Activated T-helper 1 cell treated with anti-CD3 and anti-CD28 coated beads, Interleukin-12 subunit alpha, Interleukin-12 subunit beta, Interleukin-2, Interleukin-4 antibody, amounts not matched to agents 30 ng/mL and 10 ng/mL and 1 ng/mL, durations not matched to agents 14 hours and 24 hours and 36 hours (primary cell): ENCODE measurements at places on chromosomes 3 and 15. TPM values are rescaled to one million over a fixed set of nuclear protein-coding genes. Genes with fewer than 3 reads are reported as not detected.

GRCh38 chr3:166052440-166052839, 215.2 kb upstream of the BCHE start:
- H3K27me3 ChIP-seq, result no peaks in the 10 kb centered on the region
- no peak overlapping the region for H3K4me3 ChIP-seq
- no peak overlapping the region for H3K27ac ChIP-seq
- no peaks in the 10 kb centered on the region for H3K36me3 ChIP-seq
- H3K4me1 ChIP-seq, result no peaks in the 10 kb centered on the region
- DNase-seq, result no peak

DNA sequence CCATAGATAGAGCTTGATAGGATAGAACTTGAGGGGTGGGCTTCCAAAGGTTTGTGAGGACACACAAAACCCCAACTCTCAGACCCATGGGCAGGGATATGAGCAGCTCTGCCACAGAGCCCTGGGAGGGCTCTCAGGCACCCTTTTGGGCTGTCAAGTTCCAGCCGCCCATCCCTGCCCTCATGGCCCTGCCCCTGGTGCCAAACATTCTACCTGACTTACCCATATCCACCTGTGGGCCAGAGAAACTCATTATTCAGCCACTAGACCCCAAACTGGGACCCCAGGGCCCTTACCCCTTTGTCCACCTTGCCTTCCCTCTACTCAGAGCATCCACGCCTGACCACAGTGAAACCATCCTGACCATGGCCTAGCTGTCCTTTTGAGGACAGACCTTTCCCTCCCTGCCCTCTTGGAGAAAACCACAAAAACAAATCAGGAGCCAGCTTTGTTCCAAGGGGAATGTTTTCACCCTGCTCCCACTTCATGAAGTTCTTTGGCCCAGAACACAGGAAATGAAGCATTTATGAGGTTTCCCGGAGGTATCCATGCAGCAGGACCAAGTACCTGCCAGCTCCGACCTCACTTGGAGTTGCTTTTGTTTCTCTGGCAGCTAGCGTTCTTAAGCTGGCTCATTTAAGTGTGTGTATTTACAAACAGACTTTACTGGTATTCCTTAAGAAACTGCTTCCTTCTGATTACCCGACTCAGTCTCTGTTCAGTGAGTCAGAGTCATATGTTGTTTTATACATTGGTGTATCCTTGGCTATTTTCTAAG, 34.2 kb upstream of the GALNT15 start:
- no peak overlapping the region for H3K4me3 ChIP-seq
- no peaks in the 10 kb centered on the region for H3K4me1 ChIP-seq
- H3K27me3 ChIP-seq, result peaks cover 7% of the 10 kb centered on the region
- H3K27ac ChIP-seq, result no peak overlapping the region

DNA sequence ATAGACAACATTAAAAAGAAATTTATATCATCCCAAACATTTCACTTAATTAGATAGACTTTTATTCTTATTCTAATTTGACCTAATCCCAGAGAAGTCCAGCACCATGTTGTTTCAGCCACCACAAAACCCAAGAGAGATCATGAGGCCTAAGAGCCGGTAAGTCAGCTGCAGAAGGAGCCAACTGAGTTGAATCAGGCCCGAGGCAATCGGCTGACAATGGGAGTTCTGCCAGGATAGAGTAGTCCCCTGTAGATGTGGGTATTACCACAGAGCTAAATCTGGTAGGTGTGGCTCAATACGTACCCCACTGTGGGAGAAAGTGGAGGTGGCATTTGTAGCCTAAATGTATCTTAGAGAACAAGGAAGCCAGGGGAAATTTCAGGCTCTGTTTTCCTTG, 49.7 kb upstream of the UMPS start:
- no peak for DNase-seq
- no peak overlapping the region for H3K4me3 ChIP-seq
- no peaks in the 10 kb centered on the region for H3K36me3 ChIP-seq
- H3K4me1 ChIP-seq, result no peaks in the 10 kb centered on the region
- H3K27ac ChIP-seq, result no peak overlapping the region

DNA sequence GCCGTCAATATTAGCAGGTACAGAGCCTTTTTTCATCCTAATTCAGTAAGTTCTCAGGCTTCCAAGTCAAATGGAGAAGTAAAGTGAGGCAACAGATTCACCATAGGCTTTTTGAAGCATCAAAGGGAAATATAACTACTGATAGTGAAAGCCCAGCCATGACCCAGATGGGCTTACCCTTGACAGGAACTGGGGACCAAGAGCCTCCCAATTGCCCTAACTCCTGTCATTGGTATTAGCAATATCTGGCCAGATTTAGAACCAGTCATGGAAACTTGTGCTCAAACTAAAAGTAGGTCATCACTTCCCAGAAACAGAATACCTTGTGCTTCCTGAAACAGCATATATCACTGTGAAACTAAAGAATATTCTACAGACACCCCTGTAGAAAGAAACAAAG, 33.0 kb downstream of the NME9 start:
- H3K27ac ChIP-seq, result peak overlapping the region; percentile 64
- H3K4me3 ChIP-seq, result no peak overlapping the region
- peaks cover 30% of the 10 kb centered on the region for H3K4me1 ChIP-seq
- H3K27me3 ChIP-seq, result no peaks in the 10 kb centered on the region
- no peak for DNase-seq
- peaks cover 41% of the 10 kb centered on the region for H3K36me3 ChIP-seq

GRCh38 chr15:31171731-31172130, 70.2 kb upstream of the TRPM1 start:
- no peak overlapping the region for H3K4me3 ChIP-seq
- H3K4me1 ChIP-seq, result peaks cover 15% of the 10 kb centered on the region
- H3K27ac ChIP-seq, result no peak overlapping the region
- H3K27me3 ChIP-seq, result no peaks in the 10 kb centered on the region

DNA sequence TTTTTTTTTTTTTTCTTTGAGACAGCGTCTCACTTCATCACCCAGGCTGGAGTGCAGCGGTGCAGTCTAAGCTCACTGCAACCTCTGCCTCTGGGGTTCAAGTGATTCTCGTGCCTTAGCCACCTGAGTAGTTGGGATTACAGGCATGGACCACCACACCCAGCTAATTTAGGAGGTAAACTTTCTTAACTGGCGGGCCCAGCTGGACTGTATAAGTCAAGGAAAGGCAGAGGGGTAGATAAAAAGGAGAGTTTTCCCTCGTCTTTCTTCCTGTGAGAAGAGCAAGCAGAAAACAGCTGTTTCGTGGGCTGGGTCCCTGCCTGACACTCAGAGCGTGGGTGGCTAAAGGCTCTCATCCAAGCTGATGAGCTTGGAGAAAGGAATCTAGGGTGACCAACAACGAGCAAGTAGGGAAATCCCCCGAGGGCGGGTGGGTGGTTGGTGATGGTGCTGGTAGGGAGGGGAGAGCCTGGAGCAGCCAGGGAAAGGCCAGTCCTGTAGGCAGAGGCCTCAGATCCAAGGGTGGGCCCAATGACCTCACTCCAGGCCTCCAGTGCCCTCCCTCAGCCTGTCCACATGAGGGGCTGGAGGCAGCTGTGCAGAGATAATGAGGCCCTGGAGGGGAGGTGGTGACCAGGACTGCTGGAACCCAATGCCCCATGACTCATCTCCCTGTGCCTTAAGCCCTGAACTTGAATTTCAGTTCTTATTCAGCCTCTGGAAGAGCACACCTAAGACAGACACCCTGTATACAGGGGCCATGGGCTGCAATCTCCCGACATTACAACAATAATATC, 43.1 kb upstream of the LIMD1 start:
- no peak overlapping the region for H3K27ac ChIP-seq
- H3K27me3 ChIP-seq, result no peaks in the 10 kb centered on the region
- peaks cover 9% of the 10 kb centered on the region for H3K36me3 ChIP-seq
- H3K4me3 ChIP-seq, result no peak overlapping the region

- H3K4me1 ChIP-seq, result peaks cover 40% of the 10 kb centered on the region
- no peak for DNase-seq
- H3K27ac ChIP-seq, result peak overlapping the region; percentile 70
- peaks cover 2% of the 10 kb centered on the region for H3K36me3 ChIP-seq
Observed at GRCh38 chr3:27729748-27730611, 7.9 kb upstream of the EOMES start.

DNA sequence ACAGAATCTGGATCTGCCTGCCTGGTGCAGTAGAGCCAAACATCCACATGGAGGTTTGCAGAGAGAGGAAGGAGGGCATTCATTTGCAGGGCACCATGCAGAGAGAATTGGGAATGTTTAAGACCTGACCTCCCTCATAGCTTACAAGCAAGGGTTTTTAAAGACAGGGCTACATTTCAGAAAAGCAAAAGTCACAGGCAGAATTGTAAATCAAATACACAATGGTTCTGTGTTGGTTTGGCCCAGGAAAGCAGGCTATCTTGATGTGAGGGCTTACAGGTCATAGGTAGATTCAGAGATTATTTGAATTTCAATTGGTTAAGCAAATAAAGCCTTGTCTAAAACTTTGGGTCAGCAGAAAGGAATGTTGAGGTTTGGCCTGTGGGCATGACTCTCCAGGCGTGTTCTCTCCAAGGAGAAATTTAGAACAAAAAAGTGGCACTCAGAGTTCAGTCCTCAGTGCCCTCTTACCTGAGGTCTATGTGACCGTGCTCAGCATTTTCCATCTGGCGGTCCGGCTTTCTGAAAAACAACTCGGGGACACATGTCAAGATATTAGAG, 91.5 kb downstream of the CD47 start:
- peaks cover 13% of the 10 kb centered on the region for H3K27me3 ChIP-seq
- no peaks in the 10 kb centered on the region for H3K36me3 ChIP-seq
- no peak for DNase-seq
- no peak overlapping the region for H3K27ac ChIP-seq
- no peaks in the 10 kb centered on the region for H3K4me1 ChIP-seq

GRCh38 chr15:63797116-63797515, 36.6 kb downstream of the HERC1 start:
- H3K36me3 ChIP-seq, result peaks cover 17% of the 10 kb centered on the region
- H3K27ac ChIP-seq, result no peak overlapping the region
- H3K4me1 ChIP-seq, result peaks cover 37% of the 10 kb centered on the region
- H3K27me3 ChIP-seq, result no peaks in the 10 kb centered on the region
- no peak overlapping the region for H3K4me3 ChIP-seq
- no peak for DNase-seq

DNA sequence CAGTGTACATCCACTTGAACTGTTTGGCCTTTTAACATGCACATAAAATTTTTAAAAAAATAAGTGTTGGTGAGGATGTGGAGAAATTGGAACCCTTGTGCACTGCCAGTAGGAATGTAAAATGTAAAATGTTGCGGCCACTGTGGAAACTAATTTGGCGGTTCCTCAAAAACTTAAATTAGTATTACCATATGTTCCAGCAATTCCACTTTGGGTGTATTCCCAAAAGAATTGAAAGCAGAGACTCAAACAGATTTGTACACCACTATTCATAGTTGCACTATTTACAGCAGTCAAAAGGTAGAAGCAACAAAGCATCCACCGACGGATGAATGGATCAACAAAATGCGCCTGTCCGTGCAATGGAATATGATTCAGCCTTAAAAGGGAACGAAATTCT, 55.2 kb upstream of the SEC61A1 start:
- DNase-seq, result no peak
- no peak overlapping the region for H3K4me3 ChIP-seq
- no peaks in the 10 kb centered on the region for H3K36me3 ChIP-seq
- no peaks in the 10 kb centered on the region for H3K4me1 ChIP-seq
- H3K27me3 ChIP-seq, result peaks cover 4% of the 10 kb centered on the region

GRCh38 chr3:39637807-39638206, 170.3 kb downstream of the MOBP start:
- no peaks in the 10 kb centered on the region for H3K4me1 ChIP-seq
- H3K27ac ChIP-seq, result no peak overlapping the region
- peaks cover 3% of the 10 kb centered on the region for H3K27me3 ChIP-seq
- no peak for DNase-seq
- no peaks in the 10 kb centered on the region for H3K36me3 ChIP-seq
- no peak overlapping the region for H3K4me3 ChIP-seq

DNA sequence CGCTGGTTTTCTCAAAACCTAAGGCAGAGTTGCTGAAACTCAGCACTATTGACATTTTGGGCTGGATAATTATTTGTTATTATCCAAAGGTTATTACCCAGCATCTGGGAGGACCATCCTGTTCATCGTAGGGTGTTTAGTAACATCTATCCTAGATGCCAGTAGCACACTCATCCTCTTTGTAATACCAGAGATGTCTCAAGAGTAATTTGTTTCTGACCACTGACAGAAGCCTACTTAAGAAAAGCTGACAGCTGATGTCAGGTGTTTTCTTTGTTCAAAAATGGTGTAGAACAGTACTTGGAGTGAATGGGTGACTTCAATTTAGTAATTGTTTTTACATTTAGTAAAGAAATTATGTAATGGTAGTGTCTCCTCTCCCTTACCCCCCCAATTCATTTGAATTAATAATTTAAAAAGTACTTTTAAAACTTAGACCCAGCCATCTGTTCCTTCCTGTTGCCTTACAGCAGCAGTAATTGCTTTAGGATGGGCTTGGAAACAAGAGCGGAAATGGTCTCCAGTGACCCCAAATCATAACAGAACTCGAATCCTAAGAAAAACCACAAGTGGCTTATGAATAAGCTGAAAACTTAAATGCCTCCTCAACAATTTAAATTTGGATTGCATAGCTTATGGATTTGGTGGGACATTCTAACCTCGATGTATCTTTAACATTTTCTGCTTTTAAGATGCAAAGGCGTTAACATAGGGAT, 105.4 kb downstream of the PTPRG start:
- H3K4me3 ChIP-seq, result no peak overlapping the region
- no peaks in the 10 kb centered on the region for H3K4me1 ChIP-seq
- no peak overlapping the region for H3K27ac ChIP-seq
- no peaks in the 10 kb centered on the region for H3K36me3 ChIP-seq

- peaks cover 22% of the 10 kb centered on the region for H3K27me3 ChIP-seq
- H3K4me1 ChIP-seq, result peaks cover 11% of the 10 kb centered on the region
- peak overlapping the region; percentile 25 for H3K27ac ChIP-seq
- DNase-seq, result peak; percentile 64
Observed at GRCh38 chr3:141011232-141011996, 39.7 kb upstream of the SPSB4 start.

DNA sequence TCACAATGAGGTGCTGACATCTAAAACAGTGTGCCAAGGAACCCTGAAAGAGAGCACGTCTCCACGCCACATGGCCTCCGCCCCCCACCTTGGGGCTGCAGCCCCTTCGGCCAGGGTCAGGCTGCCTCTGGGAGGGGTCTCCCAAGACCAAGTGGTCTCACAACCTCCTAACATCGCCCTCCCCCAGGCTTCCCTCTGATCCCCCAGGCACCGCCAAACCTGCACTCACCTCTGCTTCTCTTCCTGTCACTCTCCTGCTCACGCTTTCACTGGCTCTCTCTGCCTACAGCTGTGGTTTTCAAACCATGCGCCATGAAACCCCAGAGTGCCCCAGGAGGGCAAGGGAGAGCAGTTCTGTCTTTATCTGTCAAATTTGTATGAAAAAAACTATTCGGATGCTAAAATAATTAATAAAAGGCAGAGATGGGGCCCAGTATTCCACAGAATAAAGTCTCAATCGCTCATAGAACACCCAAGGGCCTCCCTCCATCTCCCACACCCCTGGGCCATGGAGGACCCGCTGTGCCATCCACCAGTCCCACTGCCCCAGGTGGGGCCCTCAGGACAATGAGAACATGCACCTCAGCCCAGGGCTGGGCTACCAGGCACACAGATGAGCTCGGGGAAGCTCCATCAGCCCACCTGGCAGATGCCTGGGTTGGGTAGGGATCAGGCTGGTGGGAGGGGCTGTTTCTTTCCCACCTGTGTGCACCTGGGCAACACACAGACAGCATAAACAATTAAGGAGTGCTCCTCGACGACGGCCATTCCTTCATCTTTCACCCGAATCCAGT, 21.5 kb downstream of the CYFIP1 start:
- no peaks in the 10 kb centered on the region for H3K36me3 ChIP-seq
- no peak overlapping the region for H3K4me3 ChIP-seq
- DNase-seq, result no peak
- no peak overlapping the region for H3K27ac ChIP-seq
- no peaks in the 10 kb centered on the region for H3K27me3 ChIP-seq
- H3K4me1 ChIP-seq, result no peaks in the 10 kb centered on the region

Gene TMC3
- not detected in 2 replicates for total RNA-seq

Gene HGD
- total RNA-seq, result 0.16 TPM in 1 of 2 replicates, not detected in the other

Gene SMCO1
- total RNA-seq, result not detected in 2 replicates

Gene NAA50
- total RNA-seq, result 144 TPM in 2 replicates

Gene KCNAB1
- total RNA-seq, result not detected in 2 replicates

Gene OIP5
- total RNA-seq, result 15.6 and 17.6 TPM in 2 replicates

Gene C3orf33
- total RNA-seq, result 1.9 and 2.0 TPM in 2 replicates

Gene SLC28A1
- total RNA-seq, result not detected in 2 replicates
